ENCODE measurements at places on chromosomes 5 and 9.

DNA sequence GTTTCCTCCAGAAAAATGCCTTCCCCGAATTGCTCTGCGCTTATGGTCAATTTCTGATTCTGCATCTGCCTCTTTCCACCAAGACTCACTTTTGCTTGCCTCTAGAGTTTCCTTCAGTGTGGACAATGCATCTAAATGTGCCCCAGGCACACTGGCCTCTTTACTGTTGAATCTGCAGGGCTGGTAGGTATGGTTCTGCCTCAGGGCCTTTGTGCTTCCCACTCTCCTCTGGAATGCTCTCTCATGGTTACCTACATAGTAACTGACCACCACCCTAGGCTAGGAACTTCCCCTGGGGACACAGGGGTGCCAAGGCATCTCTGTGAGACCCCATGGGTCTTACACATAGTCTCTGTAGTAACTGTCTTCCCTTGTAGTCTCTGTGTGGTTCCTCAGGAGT lies 1258.6 kb downstream of the CDH12 start:
- DNase-seq, result no peak

DNA sequence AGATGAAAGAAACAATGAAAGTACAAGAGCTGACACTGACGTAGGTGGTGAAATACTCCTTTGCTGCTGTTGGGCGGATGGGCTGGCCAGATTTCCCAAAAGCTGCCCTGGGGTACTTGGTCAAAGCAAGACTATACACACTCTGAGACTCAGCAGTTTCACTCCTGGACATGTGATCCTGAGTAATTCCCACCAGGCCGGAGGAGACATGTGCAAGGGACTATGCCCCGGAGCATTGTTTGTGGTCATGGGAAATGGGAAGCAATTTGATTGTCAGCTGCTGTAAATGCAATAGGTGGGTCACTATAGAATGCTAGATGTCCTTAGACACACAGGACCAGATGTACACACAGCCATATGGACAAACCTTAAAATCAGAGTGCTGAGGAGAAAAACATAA lies 116.1 kb downstream of the DCP2 start:
- no peak for DNase-seq

DNA sequence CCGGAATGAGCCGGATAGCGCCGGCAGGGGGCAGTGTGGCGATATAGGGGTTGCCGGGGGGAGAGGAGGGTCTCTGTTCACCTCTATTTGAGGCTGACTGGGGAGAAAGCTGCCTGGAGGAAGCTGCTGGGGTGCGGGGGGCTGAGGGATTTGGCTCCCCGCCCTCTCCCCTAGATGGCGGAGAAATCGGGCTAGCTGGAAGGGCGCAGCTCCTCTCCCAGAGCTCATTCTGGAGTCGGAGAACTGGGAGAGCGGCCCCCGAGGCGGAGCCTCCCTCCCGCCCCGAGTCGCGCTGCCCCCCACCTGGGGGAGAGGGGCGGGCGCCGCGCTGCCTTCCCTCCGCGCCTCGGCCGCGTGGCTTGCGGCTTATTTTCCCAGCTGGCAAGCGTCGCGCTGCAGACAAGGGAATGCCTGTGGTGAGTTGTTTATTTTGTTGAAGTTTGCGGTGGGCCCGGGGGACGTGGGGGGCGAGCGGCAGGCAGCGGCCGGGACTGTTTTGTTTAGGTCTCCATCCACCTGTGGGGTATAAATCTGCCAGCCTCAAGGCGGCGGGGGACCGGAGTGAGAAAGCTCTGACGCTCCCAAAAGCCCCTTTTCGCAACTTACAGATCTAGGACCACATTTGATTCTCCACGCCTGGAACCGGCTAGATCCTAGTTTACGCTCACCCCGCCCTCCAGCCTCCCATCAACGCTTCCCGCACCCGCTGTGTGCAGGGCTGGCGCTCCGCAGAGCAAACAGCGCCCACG lies 4.1 kb upstream of the RGMB start:
- DNase-seq, result peak; percentile 55

- no peak for DNase-seq
Observed at GRCh38 chr5:37580106-37580505, 201.0 kb downstream of the WDR70 start.

GRCh38 chr9:128006332-128006996 lies 25.7 kb upstream of the EEIG1 start:
- no peak for DNase-seq

- no peak for DNase-seq
Observed at GRCh38 chr9:69322256-69322655, 2.8 kb upstream of the ENTREP1 start.

DNA sequence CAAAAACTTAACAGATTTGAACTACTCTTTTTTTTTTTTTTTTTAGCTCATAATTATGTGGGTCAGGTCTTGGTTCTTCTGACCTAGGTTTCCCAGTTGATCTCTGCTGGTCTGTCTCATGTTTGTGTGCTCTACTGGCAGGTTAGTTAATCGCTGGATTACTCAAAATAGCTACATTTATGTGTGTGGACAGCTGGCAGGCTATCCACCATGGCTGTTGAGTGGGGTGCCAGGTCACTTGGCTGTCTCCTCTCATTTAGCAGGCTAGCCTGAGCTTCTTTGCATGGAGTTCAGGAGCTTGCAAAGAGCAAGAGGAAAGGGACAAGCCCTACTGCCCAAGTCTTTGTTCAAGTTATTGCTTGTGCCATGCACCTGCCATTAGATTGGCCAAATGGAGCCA lies 9.3 kb downstream of the ADCY2 start:
- no peak for DNase-seq

DNA sequence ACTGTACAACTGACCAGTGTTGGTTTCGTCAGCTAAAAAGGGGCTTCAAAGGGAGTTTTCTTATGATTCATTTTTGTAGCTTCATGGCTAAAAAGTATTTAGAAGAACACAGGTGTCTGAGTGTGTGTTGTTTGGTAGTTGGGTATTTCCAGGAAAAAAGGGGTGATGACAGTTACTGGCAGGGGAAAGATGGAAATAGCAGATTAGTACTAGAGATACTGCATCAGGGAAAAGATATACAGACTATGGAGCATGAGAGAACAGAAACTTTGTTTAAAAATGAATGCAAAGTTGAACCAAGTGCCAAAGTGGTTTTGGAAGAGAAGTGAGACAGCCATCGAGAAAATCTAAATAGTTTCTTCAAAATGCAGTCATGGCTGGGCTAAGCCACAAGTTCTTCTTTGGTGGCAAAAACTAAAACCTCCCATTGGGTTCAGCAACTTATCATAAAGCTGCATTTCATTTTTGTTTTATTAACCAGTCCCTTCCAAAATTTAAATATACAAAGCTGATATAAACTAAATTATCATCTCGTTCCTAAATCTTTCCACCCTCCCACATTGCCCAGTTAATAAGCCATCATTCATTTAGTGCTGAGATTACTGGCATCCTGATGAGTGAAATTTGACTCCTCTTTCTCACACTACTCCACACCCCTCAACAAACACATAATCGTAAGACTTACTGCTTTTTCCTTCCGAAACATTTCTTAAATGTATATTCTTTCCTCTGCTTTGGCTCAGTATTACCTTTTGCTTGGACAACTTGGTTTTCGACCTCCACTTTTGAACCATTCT lies 33.5 kb downstream of the ELL2 start:
- no peak for DNase-seq

- peak; percentile 10 for DNase-seq
Observed at GRCh38 chr9:99103901-99104458, 933 bp upstream of the TGFBR1 start.

- no peak for DNase-seq
Observed at GRCh38 chr9:90069085-90069484, 464.3 kb downstream of the GADD45G start.

GRCh38 chr5:68122439-68123328 lies 92.9 kb upstream of the PIK3R1 start:
- DNase-seq, result no peak

- no peak for DNase-seq
Observed at GRCh38 chr9:70962761-70963440, 158.5 kb downstream of the TRPM3 start.

GRCh38 chr9:22030101-22030598 lies 21.0 kb upstream of the CDKN2B start:
- no peak for DNase-seq

DNA sequence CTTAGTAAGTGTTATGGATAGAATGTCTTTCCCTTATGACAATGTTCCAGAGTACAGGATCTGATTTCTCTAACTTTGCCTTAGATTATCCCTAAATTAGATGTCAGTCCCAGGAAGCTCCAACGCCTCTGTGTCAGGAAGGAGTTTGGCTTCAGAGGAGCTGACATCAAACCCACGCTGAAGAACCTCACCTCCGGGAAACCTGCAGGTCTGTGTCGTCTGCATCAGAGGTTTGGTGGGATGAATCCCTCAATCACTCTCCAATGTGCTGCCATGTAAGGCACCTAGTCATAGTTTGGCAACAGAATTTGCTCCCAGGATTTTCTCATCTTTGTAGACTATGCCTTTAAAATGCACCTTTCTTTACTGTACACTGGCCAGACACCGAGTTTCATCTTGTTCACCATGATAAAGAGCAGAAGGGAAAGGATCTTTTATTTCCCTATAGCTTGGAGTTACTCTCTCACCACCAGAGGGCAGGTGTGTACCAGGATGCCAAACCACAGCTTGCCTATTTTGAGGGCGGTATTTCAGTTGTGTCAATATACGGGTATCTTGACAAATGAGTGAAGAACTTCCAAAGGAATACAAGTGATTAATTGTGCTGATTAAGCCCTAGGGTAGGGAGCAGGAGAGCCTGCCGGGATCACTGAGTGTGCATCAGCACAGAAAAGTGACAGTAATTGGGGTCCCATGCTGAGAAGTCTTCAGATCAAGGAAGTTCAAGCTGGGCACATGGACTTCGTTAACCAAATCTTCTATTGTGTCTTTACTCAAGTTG lies 23.4 kb downstream of the MINAR2 start:
- peak; percentile 59 for DNase-seq

DNA sequence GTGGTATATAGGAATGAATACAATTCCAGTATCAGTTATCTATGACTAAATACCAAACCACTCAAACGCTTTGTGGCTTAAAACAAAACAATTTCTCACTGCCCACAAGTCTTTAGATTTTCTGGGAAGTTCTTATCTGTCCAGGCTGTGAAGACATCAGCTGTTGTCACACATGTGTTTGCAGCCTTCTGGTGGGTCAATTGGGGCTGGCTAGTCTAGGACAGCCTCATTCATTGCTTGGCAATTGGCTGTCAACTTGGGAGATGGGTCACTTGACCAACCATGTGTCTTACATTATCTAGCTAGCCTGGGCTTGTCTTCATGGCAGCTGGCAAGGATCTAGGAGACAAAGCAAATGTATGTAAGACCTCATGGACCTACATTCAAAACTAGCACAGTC lies 53.8 kb upstream of the PAPPA start:
- DNase-seq, result no peak

DNA sequence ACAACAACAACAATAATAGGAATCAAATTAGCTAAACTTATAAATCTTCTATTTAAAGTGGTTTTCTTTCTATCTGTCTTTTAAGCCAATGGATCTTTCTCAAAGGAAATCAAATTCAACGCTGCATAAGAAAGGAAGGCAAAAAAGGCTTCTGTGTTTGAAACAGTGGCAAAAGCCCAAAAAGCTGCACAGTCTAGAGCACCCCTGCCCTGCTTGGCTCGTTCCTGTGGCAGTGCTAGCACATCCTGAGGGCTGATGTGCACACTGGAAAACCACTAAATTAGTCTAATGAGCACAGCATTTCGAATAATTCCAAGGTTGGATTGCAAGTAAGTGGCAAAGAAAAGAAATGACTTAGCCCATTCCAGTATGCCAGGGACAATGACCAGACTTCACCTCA lies 80.7 kb downstream of the AP3B1 start:
- no peak for DNase-seq

DNA sequence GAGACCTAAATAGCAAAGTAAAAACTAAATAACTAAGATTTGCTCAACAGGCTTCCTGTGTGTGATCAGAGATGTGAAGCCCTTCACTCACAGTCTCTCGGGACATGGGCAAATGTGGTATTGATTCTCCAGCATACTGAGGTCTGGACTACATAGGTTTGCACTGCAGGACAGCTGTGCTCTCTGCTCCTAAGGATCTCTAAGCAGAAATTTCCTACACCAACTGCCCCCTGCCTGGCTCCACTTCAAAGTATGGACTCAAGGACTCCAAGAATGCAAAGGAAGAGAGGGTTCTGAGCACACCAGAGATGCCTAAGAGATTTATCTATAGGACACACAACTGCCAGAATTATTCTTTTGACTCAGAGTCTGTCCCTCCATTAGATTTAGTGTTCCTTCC lies 487.2 kb downstream of the SEMA5A start:
- no peak for DNase-seq

- no peak for DNase-seq
Observed at GRCh38 chr9:76883341-76883855, 22.5 kb downstream of the PRUNE2 start.
